Stimulated activated CD8-positive, alpha-beta memory T cell treated with anti-CD3 and anti-CD28 coated beads, Interleukin-15, amount 100 ng/mL, for 4 hours (primary cell): ENCODE measurements at places on chromosomes 2 and 18.

DNA sequence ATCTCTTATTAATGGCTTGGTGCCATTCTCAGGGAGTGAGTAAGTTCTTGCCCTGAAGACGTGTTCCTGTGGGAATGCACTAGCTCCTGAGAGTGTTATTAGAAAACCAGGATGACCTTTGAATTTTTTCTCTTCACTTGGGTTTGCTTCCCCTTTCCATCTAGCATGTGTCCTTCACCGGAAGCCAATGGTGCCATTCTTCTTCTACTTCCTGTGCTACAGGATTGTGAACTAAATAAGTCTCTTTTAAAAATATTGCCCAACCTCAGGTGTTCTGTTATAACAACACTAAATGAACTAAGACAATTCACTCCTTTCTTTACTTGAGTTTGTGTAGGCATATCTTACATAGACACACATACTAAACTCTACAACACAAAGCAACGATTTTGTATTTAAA lies 447.0 kb downstream of the SOX11 start:
- DNase-seq: no peak

GRCh38 chr18:44766450-44766849 lies 85.8 kb downstream of the SETBP1 start:
- no peak for DNase-seq

DNA sequence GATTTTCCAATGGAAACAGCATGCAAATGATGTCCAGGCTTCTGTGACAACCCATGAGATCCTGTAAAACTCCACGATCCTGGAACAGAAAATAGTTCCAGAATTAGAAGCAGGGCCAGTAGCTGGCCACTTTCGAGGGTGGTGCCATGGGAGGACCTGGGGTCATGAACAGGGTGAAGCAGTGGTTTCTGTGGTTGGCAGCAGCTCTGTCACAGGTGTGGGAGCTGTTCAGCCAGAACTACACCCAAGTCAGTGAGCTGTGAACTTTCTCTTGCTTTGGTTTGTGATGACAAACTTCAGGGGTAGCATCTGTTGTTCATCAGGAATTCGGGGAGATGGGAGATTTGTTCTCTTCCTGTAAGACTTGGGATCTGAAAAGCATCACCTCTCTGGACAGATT lies 314.4 kb upstream of the NT5C1B start:
- no peak for DNase-seq

GRCh38 chr2:128272601-128273468 lies 45.8 kb downstream of the HS6ST1 start:
- no peak for DNase-seq

DNA sequence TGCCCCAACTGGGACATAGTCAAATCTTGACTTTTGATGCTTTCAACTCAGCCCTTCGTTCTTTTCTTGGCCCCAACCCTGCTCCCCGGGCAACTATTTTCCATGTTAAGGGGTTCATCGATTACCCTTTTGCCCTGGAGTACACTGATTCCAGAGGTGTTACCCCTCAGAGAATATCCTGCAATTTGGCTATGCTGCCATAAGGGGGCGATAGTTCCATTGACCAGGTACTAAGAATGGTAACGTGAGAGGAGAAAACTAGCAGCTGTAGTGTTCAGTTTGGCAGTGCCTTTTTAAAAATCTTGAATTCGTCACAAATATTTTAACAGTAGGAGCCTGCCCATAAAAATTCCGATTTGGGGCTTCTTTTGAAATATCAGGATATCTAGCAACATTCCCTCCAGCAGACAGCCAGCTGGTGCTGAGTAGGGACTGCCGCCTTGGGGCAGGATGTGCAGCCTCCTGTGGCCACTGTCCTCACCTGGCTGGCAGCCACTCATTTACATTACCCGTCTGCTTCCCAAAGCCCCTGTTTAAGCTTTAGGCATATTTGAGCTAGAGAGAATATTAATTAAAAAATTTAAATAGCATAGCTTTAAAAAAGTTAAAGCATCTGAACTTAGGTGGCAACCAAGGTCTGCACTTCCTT lies 146.3 kb upstream of the SKOR2 start:
- no peak for DNase-seq

DNA sequence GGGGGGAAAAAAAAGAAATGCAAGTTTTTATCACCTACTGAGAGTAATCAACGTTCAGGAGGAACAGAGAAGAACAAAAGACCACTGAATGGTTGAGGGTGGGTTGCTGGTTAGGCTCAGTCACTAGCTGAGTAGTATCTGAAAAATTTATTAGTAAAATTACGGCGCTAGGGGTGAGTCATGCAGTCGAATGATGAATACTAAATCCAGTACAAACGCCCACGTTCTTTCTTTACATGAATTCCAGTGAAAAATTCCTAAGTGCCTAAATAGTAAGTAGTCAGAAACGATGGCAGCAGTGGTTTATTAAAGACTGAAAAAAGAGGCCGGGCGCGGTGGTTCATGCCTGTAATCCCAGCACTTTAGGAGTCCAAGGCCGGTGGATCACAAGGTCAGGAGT lies 52.0 kb downstream of the TEKT4 start:
- no peak for DNase-seq

DNA sequence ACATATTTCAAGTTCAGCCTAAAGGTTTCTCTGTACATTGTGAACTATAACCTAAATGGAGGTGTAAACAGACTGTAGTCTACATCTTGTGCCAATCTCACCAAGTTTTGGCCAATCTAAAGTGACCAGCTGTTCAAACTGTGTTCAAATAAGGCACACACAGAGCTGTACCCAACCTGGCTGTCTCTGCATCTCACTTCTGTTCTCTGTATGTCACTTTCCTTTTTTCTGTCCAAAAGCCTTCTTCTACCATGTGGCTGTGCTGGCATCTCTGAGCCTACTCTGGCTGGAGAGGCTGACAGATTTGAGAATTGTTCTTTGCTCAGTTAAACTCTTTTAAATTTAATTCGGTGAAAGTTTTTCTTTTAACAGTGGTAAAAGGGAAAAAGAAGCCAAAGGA lies 817.9 kb downstream of the SOCS6 start:
- DNase-seq: no peak

DNA sequence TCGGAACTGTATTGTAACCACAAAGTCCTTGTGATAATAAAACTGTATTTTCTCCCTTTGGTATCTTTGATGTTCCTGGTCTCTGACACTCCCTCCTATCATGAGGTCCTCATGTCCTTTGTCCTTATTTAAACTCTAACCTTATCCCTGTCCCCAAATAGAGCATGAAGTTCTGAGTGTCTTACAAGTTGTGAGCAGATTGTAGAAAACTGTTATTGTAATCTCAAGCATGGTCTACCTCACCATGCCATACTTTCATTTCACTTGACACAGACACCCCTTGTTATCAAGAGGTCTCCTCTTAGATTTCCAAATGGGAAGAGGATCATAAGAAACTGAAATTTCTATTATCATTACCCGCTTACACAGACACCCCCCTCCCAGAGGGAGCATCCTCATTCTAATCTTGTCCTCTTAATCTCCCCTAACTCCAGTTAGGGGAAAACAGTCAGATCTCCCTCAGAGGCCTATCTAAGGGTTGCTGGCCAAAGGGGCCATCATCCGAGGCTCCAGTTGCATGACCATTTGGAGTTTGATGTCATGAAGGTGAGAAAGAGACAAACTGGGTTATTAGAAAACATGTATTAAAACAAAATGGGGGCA lies 29.0 kb downstream of the MYO3B start:
- DNase-seq: no peak

GRCh38 chr2:46939626-46940359 lies 24.2 kb upstream of the MCFD2 start:
- DNase-seq: no peak

DNA sequence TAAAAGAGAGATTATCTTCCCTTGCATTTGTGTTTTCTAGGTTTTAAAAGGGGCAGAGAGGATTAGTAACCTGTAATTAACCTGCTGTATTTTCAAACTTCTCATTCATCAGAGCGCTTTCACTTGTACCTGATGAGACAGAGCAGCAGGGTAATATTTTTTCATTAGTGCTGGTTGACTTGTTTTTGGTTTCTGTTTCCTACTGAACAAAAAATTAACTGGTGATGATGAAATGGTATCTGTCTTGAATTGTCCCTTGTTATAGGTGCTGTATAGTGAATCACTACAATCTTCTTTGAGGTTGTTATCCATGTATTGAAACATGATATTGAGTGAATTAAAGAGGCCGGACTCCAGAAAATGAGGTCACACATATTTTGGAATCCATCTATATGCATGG lies 37.9 kb downstream of the CDH20 start:
- no peak for DNase-seq

GRCh38 chr2:10909996-10910341 lies 1.8 kb upstream of the KCNF1 start:
- DNase-seq: no peak

DNA sequence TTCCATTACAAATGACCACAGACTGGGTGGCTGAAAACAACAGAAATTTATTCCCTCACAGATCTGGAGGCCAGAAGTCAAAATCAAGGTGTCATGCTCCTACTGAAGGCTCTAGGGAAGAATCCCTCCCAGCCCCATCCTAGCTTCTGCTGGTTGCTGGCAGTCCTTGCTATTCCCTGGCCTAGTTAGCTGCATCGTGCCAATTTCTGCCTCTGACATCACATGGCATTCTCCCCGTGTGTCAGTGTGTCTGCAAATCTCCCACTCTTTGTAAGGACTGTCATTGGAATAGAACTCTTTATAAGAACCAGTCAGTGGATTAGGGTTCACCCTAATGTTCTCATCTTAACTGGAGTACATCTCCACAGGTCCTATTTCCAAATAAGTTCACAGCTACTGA lies 30.5 kb upstream of the NCKAP5 start:
- DNase-seq: no peak

DNA sequence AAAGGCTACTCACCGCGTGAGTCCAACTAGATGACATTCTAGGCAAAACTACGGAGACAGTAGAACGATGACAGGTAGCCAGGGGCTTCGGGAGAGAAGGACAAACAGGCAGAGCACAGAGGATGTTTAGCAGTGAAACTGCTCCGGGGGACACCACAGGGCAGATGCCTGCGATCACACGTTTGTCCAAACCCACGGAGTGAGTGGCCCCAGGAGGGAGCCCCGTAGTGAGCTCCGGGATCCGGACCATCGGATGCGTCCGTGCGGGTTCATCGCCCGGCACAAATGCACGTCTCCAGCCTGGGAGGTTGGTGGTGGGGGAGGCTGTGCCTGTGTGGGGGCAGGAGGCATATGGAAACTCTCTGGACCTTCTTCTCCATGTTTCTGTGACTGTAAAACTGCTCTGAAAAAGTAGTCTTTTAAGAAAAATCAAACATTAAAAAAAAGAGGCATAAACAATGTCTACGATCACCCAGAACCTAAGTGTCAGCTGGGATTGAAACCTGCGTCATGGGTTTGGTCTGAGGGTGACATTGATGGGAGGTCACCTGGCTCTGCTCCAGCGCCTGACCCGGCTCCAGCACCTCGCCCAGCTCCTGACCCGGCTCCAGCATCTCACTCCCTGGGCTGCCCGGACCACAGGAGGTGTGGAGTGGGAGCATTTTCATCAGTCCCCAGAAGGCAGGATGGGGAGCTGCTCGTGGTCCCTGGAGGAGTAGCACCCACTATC lies 83.0 kb upstream of the CTDP1 start:
- DNase-seq: no peak

GRCh38 chr18:55322178-55322735 lies 265.7 kb downstream of the TCF4 start:
- no peak for DNase-seq

DNA sequence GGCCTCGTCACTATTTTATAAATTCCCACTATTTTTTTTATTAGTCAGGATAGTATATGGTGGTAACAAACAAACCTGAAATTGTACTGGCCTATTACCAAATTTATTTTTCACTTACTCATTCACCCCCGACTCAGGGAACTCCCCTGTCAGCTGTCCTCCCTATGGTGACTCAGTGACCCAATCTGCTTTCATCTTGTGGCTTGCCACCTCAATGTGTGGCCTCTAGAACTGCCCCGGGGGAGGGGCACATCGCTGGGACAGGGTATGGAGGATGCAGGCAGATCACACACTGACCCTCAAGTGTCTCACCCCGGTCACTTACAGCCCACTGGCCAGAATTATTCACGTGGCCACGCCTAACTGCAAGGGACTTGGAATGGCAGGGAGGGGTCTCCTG lies 71.6 kb downstream of the ACTR2 start:
- DNase-seq: no peak

- DNase-seq: no peak
These were observed 103.2 kb downstream of the PTGR3 start for GRCh38 chr18:75105551-75106254.

DNA sequence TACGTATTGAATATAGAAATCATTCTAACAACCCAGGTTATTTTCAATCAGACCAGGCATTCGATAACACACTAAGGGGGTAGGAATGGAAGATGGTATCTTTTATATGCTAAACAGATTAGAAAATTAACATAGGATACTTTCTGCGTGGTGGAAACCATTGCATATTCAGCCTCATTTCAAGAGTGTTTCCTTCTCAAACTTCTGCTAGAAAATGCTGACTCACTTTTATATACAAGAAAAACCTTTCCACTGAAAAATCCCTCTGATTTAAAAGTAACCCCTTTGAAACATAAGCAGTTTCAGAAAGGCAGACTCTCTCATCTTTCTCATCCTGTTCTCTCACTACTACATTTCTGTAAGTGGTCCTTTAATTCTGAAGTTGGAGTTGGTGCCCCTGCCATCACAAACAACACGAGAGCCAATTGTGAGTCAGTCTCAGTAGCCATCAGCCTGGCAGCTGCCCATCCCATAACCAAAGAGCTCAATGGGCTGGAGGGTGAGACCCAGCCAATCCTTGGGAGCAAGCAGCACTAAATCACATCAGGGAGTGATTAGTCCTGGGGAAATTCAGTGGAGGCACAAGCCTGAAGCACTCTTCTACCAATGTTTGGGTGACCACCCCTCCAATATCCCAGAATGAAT lies 343.1 kb downstream of the CELF4 start:
- DNase-seq: no peak

GRCh38 chr2:189609423-189609816 lies 28.8 kb upstream of the SLC40A1 start:
- DNase-seq: no peak

DNA sequence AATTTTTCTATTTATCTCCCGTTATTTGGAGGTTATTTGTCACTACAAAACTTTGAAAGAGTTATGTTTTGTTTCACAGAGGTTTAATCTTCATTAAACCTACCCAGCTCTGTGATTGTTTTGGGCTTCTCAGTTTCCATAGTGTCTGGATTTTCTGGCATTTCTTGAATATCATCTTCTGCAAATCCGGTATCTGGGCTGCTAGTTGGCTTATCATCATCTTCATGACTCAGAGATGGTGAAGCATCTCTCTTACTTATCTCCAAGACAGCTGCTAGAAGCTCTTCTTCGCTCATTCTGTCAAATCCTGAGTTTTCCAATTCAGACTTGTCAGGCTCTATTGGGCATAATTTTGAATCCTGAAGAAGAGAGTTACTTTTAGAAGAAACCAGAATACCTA lies 55.6 kb downstream of the VIL1 start:
- DNase-seq: no peak

DNA sequence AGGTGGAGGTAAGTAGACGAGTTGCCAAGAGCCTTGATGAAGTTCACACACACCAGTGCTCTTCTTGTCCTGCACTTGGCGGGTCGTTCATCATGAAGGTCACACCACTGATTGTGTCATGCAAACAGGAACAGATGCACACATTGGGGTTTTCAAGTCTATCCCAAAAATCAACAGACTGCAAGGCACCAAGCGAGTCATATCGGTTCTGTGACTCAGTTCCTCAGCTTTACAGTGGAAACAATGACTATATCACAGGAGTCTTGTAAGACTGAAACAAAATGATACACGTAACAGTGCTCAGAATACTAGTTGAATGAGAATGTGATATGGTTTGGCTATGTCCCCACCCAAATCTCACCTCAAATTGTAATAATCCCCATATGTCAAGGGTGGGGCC lies 526.9 kb upstream of the ID2 start:
- DNase-seq: no peak
